Left hindlimb (tissue), 1 donor: ENCODE measurements at places on chromosomes 16 and 17.

DNA sequence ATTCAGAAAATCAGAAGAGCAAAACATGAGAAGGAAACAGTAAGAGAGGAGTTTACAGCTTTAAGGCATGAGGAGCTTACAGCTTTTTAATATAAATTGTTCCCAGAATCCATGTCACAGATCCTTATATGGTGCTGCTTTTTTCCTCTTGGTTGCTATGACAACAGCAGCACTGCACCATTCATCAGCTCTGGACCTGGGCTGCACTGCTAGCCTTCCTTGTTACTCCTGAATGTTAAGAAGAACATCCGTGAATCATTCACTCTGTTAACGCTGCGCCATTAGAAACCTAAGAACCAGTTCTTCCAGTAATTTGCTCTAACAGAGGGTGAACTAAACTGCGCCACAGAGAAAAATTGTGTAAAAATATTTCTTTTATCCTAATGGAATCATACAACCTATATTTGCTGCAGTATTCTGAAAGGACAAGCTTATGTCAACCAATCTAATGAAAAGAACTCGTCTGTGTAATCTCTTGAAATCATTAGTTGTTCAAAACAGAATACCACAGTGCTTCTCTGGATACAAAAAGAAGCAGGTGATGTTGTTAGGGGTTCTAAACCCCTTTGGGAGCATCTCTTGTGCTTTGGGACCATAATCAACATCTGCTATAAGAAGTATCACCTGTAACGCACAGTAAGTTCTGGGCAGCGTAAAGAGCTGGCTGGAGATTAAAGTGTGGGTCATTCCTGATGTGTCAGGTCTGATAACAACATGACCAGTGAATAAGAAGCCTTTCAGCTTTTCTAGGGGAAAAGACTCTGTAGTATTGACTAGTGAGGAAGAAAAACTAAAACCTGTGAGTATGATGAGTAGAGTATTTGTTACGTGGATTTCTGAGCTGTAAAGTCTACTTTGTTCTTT is 151.2 kb downstream of the TANC2 start:
- DNase-seq, result no peak

GRCh38 chr16:1923299-1924034 is 5.3 kb upstream of the HS3ST6 start:
- peak; percentile 62 for DNase-seq

DNA sequence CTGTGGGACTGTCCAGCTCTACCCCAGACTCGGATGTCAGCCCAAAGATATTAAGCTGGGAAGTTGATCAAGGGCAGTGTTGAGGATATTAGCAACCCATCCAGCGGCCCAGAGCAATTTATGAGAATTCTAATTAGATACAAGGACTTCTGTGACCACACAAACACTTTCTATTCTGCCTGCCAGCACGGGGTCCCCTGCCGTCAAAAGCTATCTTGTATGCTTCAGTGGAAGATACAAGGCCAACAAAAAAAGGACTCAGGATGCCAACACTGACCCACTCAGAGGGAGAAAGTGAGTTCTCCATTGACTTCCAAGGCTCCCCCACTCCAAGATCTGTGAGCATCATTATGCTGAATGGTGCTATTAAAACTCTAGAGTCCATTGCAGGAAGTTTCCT is 390.7 kb downstream of the GRIN2A start:
- DNase-seq, result no peak

GRCh38 chr17:68034452-68034776 is 1.1 kb upstream of the KPNA2 start:
- DNase-seq, result no peak

DNA sequence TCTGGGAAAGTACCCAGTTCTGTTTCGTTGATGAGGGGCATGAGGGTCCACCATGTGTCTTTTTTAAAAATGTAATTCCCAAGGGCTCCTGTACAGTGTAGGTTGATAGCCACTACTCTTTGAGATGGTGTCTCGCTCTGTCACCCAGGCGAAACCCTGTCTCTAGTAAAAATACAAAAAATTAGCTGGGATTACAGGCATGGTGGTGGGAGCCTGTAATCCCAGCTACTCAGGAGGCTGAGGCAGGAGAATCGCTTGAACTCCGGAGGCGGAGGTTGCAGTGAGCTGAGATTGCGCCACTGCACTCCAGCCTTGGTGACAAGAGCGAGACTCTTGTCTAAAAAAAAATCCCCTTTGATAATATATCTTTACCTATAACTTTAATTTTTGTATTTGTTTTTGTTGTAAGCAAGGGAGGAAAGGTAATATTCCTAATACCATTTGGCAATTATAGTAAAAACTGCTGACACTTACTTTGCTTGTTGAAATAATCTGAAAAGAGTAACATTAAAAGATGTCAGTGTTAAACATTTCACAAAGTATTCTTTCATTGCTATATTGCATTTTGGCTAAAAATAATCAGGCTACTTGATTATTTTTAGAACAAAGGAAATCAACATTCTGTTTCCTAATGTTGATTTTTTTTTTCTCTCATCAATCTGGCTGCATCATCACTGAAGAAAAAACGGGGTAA is 11.8 kb downstream of the KPNA2 start:
- no peak for DNase-seq

- DNase-seq, result no peak
Observed at GRCh38 chr16:52543654-52544053, 3.3 kb downstream of the TOX3 start.

DNA sequence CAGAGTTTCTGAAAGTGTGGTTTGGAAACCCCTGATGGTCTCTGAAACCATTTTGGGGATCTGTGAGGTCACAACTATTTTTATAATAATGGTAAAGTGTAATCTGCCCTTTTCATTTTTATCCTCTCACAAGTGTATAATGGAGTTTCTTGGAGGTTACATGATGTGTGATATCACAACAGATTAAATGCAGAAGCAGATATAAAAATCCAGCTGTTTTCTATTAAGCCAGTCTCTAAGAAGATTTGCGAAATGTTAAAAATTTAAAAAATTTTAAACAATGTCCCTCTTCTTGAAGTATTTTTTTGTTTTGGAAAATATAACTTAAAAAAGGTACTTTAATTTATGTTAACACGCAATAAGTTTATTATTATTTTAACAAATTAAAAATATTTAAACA is 48.7 kb downstream of the RPGRIP1L start:
- no peak for DNase-seq

GRCh38 chr17:31573047-31573446 is 181.6 kb downstream of the RAB11FIP4 start:
- DNase-seq, result peak; percentile 21

DNA sequence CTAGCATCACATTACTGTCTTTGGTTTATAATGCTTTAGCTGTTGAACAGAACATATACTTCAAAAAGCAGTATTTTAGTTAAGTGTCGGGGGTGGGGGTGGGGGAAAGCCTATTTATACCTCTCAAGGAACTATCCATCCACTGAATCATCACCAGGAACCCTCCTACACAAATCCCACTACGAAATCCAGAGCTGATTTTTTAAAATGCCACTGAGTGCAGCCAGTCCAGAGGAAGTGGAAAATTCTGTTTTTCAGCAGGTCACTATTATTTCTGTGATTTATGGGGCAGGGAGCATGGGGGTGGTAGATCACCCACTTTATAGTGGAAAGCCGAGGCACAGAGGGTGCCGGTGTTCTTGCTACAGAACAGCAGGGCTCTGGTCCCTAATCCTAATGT is 284.1 kb downstream of the SOX9 start:
- DNase-seq, result no peak

DNA sequence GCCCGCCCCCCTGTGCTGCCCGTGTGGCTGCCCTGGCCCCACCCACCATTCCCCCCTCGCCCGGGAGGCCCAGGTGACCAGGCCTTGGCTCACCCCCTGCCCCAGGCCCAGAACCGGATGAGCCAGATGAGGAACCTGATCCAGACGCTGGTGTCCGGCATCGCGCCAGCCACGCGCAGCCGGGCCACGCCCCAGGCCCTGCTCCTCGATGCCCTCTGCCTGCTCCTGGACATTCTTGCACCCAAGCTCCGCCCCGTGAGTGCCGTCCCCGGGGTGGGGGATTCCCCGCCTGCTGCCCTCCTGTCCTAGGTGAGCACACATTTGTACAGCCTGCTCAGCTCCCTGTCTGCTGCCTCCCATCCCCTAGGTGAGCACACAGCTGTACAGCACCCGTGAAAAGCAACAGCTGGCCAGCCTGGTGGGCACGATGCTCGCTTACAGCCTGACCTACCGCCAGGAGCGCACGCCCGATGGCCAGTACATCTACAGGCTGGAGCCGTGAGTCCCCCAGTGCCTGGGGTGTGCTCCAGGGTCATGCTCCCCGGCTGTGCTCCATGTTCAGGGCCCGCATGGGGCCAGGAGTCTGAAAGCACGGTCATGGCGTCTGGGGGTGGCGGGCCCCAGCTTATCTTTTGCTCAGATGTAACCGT is 4.8 kb downstream of the GNG13 start:
- DNase-seq, result no peak

GRCh38 chr16:66660422-66661209 is 35.9 kb downstream of the CMTM4 start:
- peak; percentile 69 for DNase-seq

- no peak for DNase-seq
Observed at GRCh38 chr17:33229499-33229898, 63.6 kb downstream of the ASIC2 start.

DNA sequence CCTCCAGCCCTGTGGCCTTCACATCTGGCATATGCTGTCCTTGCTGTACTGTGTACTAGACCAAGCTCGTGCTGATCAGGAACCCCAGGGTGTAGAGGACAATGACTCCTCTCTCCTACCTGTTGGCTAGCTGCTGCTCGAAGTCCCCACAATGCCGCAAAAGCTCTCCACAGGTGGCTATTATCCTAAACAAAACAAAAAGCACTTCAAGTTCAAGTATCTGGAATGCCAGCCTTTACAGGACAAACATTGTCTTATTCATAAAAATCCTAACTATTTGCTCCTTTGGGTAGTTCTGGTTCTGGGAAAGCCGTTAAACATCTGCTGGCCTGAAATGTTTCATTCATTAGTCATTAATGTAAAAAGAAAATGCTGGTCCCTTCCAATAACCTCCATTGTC is 42.8 kb downstream of the COG7 start:
- no peak for DNase-seq

GRCh38 chr17:73831699-73832098 is 187.5 kb upstream of the SDK2 start:
- no peak for DNase-seq

- no peak for DNase-seq
Observed at GRCh38 chr17:64599187-64599676, 62.9 kb downstream of the SMURF2 start.

- no peak for DNase-seq
Observed at GRCh38 chr17:29032013-29032856, 10.7 kb upstream of the PIPOX start.

- peak; percentile 53 for DNase-seq
Observed at GRCh38 chr17:78040440-78041385, 82.2 kb downstream of the TNRC6C start.

GRCh38 chr16:6645768-6646568 is 686.7 kb upstream of the RBFOX1 start:
- no peak for DNase-seq

DNA sequence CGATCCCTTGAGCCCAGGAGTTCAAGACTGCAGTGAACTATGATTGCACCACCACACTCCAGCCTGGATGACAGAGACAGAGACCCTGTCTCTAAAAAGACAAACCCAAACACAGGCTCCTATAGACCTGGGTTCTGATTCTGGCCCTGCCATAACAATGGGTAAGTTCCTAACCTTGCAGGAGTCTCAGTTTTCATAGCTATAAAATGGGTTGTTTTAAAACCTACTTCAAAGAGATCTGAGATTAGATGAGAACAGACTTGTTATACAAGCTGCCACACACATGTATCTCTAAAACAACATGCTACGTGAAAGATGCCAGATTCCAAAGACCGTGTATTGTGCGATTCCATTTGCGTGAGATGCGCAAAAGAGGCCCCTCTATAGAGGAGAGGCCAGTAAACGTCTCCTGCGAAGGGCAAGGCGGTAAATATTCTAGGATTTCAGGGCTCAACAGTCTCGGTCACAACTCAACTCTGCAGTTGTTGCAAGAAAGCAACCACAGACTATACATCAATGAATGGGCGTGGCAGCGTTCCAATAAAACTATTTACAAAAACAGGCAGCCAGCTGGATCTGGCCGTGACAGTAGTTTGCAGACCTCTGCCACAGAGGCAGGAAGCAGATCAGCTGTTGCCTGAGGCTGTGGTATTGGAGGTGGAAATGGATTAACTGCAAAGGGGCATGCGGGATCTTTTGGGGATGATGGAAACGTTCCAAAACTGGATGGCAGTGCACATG is 5.9 kb downstream of the CORO7 start:
- DNase-seq, result peak; percentile 82

DNA sequence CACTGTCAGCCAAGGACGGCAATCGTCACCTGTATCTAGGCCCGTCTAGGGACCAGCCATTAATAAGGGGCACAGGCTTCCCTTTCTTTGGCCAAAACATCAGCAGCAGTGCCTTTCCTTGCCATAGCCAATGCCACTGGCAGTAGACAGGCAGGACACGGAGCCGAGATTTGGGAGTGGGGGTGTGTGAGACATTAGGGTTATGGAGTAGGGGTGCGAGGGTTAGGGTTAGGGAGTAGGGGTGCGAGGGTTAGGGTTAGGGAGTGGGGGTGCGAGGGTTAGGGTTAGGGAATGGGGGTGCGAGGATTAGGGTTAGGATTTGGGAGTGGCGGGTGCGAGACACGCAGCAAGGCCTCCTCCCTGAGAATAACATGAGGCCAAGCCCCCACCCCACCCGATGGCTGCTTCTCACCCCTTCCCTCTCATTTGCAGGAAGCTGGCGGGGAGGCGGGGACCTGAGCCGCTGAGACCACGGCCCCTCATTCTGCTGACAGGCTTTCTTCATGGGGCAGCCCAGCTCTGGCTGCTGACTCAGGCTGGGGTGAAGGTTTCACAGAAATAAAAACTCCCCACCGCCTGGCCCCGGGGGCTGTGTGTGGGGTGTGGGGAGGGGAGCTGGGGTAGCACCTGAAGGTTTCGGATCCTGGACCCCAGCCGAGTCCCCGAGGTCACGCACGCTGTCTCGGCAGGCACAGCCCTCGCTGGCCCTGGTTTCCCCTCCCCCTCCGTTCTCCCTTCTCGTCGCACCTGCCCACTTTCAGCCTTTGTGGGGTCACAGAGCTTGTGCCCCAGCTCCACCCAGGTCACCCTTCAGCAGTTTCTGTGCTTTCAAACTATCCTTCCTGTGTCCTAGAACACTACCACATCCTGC is 93.8 kb downstream of the PGS1 start:
- DNase-seq, result no peak

GRCh38 chr17:45697076-45697475 is 87.0 kb upstream of the CRHR1 start:
- no peak for DNase-seq

GRCh38 chr17:34113089-34113488 is 142.0 kb upstream of the CCL2 start:
- DNase-seq, result no peak

DNA sequence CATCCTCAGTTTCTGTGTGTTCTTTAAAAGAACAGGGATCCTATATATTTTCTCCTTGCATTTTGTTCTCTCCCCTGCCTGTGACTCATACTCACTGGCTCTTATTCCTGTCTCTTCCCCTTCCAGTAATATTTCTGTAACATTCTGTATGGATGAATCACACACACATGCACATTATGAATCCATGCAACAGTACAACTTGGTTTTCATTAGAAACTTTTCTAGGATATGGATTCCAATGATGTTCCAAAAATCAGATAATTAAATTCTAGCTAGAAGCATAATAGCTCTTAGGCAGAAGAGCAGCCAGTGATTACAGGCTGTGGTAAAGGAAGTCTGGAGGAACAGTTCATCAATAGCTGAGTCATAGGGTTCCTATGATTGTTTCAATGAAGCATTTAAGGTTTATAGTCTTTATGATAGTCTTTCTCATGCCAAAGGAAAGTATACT is 119.6 kb upstream of the PMFBP1 start:
- no peak for DNase-seq

GRCh38 chr17:40309031-40309948 is at the start of gene RARA:
TSS of gene RARA (plus strand) at chr17:40309180. CDS start at chr17:40331219, 22,039 bp downstream.
- peak; percentile 70 for DNase-seq

- DNase-seq, result no peak
Observed at GRCh38 chr16:65044873-65045272, 77.0 kb downstream of the CDH11 start.
